ENCODE measurements at places on chromosomes 3 and 15. TPM values are rescaled to one million over a fixed set of nuclear protein-coding genes. Genes with fewer than 3 reads are reported as not detected.

GOLGA6L4 gene
- total RNA-seq: 1.8 TPM

GRCh38 chr3:129425213-129425612 lies 3.2 kb downstream of the EFCAB12 start:
- peaks cover 12% of the 10 kb centered on the region for H3K4me1 ChIP-seq
- DNase-seq: no peak
- H3K27ac ChIP-seq: no peak overlapping the region
- no peak overlapping the region for H3K4me3 ChIP-seq
- peaks cover 5% of the 10 kb centered on the region for H3K27me3 ChIP-seq
- peaks cover 2% of the 10 kb centered on the region for H3K36me3 ChIP-seq

CCR4 gene
- total RNA-seq: not detected

DNA sequence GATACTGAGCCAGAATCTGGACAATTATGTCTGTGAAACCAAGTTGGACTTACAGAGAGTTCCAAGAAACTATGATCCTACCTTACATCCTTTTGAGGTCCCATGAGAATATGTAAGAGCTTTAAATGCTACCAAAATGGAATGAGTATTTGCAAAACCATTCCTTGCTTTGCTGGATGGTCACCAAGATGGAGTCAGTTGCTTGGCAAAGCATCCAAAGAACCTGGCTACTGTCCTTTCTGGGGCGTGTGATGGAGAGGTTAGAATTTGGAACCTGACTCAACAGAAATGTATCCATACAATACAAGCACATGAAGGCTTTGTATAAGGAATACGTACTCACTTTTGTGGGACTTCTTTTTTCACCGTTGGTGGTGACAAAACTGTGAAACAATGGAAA lies 36.2 kb downstream of the AP4E1 start:
- peaks cover 8% of the 10 kb centered on the region for H3K4me1 ChIP-seq
- H3K27me3 ChIP-seq: no peaks in the 10 kb centered on the region
- no peak overlapping the region for H3K27ac ChIP-seq
- H3K36me3 ChIP-seq: peaks cover 19% of the 10 kb centered on the region
- no peak for DNase-seq
- no peak overlapping the region for H3K4me3 ChIP-seq

DNA sequence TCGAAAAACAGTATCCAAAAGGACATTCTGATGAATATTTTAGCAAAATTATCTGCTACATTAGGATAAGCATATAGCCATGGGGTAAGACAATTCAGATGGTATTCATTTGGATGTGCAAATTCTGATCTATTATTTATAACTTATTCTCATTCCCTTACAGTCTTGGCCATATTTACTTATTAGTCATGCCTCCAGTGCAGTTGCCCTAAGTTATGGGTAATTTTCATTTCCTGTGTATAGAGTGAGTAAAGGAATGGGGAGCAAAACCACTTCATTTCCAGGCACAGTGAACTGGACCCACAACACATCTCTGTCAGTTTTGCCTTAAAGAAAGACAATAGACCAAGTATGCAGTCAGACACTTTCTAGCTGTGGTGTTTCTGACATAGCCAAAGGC lies 134.3 kb downstream of the POLQ start:
- H3K36me3 ChIP-seq: no peaks in the 10 kb centered on the region
- no peaks in the 10 kb centered on the region for H3K27me3 ChIP-seq
- H3K4me1 ChIP-seq: no peaks in the 10 kb centered on the region
- H3K27ac ChIP-seq: no peak overlapping the region

ALDH1L1 gene
- not detected for total RNA-seq

TOP2B gene
- total RNA-seq: 66.6 TPM

DNA sequence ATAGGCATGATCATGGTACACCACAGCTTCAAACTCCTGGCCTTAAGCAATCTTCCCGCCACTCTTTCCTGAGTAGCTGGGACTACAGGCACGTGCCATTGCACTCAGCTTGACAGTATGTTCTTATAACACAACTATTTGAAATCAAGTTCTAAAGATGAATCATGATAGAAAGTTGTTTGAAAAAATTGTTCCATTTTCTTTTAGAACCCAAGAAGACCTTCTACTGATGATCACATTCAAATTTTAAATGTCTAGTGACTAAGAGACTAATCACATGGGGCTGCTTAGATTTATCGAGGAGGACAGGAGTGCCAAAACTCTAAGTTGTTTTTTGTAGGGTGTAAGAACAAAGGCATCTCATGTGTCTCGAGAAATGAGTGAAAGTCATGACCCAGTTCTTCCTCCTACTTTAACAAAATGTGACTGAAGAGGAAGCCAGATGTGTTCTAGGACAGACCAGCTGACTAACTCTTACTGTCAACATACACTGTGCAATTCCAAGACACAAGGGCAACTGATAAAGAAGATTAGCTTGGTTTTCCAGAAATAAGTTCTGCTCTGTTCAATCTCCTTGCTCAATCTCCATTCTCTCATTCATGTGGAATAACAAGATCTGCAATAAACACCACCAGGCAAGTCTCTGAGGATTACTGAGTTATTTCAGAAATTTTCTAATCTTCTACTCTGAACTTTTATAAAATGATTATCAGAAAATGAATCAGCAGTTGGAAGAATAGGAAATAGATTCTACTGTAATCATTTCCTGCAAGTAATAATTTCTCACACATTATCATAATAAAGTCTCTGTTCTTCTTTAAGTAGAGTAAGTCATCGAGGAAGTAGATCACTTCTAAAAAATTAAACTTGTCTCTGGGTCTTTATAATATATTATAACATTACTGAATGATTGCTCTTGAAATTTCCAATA lies 122.6 kb upstream of the CCNL1 start:
- H3K27ac ChIP-seq: peak overlapping the region; percentile 65
- H3K4me1 ChIP-seq: peaks cover 47% of the 10 kb centered on the region
- H3K27me3 ChIP-seq: no peaks in the 10 kb centered on the region
- H3K4me3 ChIP-seq: no peak overlapping the region

GRCh38 chr15:52789008-52789600 lies 1.0 kb downstream of the ONECUT1 start:
- DNase-seq: peak; percentile 73
- H3K27me3 ChIP-seq: peaks cover 82% of the 10 kb centered on the region
- H3K4me3 ChIP-seq: no peak overlapping the region
- H3K27ac ChIP-seq: no peak overlapping the region

DNA sequence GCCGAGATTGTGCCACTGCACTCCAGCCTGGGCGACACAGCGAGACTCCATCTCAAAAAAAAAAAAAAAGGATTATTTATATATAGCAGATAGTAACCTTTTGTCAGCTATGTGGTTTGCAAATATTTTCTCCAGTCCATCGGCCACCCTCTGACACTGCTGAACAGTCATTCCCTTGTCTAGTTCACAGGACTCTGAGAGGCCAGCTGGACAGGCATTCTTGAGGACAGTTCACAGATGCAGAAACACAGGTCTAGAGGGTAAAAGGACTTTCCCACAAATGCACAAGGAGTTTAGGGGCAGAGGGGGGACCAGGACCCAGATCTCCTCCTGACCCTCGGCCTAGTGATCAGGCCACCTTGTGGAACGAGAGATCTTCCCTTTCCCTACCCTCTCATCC lies 7.5 kb upstream of the TMEM40 start:
- H3K4me3 ChIP-seq: no peak overlapping the region
- H3K36me3 ChIP-seq: no peaks in the 10 kb centered on the region
- H3K27me3 ChIP-seq: no peaks in the 10 kb centered on the region
- H3K4me1 ChIP-seq: peaks cover 4% of the 10 kb centered on the region
